CD14-positive monocyte (primary cell): ENCODE measurements at places on chromosomes 11 and 22. TPM values are rescaled to one million over a fixed set of nuclear protein-coding genes. Genes with fewer than 3 reads are reported as not detected.

- no peaks in the 10 kb centered on the region for H3K4me1 ChIP-seq
- DNase-seq, result no peak
- H3K27me3 ChIP-seq, result no peaks in the 10 kb centered on the region
- no peak overlapping the region for H3K27ac ChIP-seq
- no peak overlapping the region for H3K4me3 ChIP-seq
Measured at GRCh38 chr11:134742224-134742612, 330.2 kb upstream of the B3GAT1 start.

The NRIP3 gene
- 0.28 TPM for polyA plus RNA-seq

DNA sequence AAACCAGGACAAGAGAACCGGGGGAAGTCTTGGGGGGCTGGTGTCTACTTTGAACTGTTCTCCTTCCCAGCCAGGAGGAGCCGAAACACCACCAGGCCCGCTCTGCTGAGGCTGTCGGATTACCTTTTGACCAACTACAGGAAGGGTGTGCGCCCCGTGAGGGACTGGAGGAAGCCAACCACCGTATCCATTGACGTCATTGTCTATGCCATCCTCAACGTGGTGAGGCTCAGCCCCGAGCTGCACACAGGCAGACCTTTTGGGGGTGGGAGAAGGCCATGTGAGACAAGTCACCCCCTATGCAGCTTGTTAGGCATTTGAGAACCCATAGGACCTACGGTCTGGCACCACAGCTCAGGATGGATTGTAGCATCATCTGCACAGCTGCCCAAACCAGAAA, 2.8 kb downstream of the HTR3A start:
- H3K4me3 ChIP-seq, result no peak overlapping the region
- H3K4me1 ChIP-seq, result no peaks in the 10 kb centered on the region
- DNase-seq, result no peak
- H3K27me3 ChIP-seq, result no peaks in the 10 kb centered on the region

GRCh38 chr11:56271092-56271491, 2.9 kb upstream of the OR5T1 start:
- H3K27me3 ChIP-seq, result no peaks in the 10 kb centered on the region
- DNase-seq, result no peak
- H3K27ac ChIP-seq, result no peak overlapping the region
- H3K36me3 ChIP-seq, result no peaks in the 10 kb centered on the region
- H3K4me1 ChIP-seq, result no peaks in the 10 kb centered on the region
- no peak overlapping the region for H3K4me3 ChIP-seq

- no peak for DNase-seq
- peaks cover 20% of the 10 kb centered on the region for H3K4me1 ChIP-seq
- H3K4me3 ChIP-seq, result no peak overlapping the region
- H3K27me3 ChIP-seq, result no peaks in the 10 kb centered on the region
- no peaks in the 10 kb centered on the region for H3K36me3 ChIP-seq
Measured at GRCh38 chr11:123561431-123561800, 93.0 kb downstream of the SCN3B start.

DNA sequence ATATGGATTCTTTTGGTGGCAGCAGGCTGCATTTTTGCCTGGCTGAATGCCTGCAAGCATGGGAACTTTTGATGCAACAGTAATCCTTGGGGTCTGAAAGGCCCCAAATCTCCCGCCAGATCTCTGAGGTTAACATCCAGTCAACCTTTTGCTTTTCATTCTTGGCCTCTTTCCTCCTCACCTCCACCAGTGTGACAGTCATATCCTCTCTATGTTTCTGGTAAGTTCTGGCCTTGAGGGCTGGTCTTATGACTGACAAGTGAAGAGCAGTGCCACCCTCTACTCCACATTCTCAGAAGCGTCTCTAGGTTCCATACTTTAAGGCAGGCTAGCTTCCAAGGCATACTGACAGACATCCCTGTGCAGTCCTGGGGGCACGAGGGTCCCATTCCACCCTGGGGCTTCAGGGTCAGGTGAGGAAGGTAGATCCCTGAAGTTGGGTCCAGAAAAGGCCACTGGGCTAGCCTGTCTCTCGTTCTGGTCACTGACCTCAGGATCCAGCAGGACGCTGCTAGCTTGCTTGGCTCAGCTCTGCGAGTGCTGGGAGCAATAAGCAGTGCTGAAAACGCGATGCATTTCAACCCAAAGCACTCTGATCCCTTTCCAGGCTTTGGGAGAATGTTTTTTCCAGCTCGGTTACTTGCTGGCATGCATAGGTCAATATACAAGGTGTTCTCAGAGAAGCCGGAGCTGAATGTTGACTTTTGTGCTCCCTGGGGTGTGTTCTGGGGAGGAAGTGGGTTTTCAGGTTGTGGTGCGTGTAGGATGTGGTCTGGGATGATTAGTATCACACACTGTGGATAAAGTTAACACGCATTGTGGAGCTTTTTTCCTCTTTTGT, 75.2 kb downstream of the PTPRJ start:
- no peak for DNase-seq
- peak overlapping the region; percentile 26 for H3K4me3 ChIP-seq
- peaks cover 73% of the 10 kb centered on the region for H3K4me1 ChIP-seq
- no peaks in the 10 kb centered on the region for H3K36me3 ChIP-seq

DNA sequence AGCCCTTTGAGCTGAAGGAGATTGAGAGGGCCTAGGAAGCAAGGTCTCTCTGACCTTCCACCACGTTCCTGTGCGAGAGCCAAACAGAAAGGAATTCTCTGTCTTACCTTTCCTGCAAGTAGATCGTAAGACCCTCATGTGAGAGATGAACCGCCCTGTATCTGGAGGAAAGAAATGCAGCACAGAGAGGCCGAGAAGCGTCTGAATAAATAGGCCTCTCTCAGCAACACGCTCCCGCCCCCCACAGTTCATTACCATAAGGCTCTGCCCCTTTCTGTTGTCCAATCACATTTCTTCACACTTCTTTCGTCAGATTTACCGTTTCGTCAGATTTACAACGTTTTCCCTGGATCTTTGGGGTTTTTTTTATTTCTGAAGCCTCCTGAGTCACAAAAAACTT, 90.3 kb downstream of the BLID start:
- H3K27me3 ChIP-seq, result no peaks in the 10 kb centered on the region
- H3K4me1 ChIP-seq, result no peaks in the 10 kb centered on the region
- DNase-seq, result no peak
- H3K4me3 ChIP-seq, result no peak overlapping the region

DNA sequence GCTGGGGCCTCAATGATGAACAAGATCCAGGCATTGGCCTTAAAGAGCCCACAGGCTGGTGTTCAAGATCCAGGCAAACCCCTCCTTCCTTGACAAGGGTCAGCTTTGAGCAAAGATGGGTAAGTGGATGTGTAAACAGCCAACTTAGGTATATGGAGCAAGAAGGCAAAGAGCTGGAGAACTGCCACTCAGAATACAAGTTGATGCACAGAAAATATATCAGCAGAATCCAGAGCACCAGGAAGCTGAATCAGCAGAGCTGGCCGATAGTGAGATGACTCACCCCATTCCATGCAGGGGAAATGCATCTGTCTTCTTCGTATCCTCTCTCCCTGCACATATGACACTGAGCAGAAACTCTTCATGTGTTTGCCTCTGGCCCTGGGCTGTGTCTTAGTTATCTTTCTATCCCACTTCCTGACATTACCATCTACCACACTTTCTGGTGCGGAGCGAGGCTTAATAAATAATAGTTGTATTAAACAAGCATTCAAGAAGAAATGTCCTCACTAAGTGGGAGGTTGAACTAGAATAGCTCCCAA, 57.8 kb downstream of the ENDOD1 start:
- no peak overlapping the region for H3K27ac ChIP-seq
- H3K27me3 ChIP-seq, result no peaks in the 10 kb centered on the region
- peaks cover 18% of the 10 kb centered on the region for H3K4me1 ChIP-seq

GRCh38 chr11:77446911-77447629, 26.8 kb downstream of the PAK1 start:
- no peak overlapping the region for H3K27ac ChIP-seq
- no peak overlapping the region for H3K4me3 ChIP-seq
- H3K36me3 ChIP-seq, result no peaks in the 10 kb centered on the region

- no peak overlapping the region for H3K4me3 ChIP-seq
- H3K27me3 ChIP-seq, result no peaks in the 10 kb centered on the region
- no peak for DNase-seq
- H3K36me3 ChIP-seq, result no peaks in the 10 kb centered on the region
Measured at GRCh38 chr22:29096736-29097669, 24.2 kb downstream of the KREMEN1 start.

The MISFA gene
- not detected for polyA plus RNA-seq

DNA sequence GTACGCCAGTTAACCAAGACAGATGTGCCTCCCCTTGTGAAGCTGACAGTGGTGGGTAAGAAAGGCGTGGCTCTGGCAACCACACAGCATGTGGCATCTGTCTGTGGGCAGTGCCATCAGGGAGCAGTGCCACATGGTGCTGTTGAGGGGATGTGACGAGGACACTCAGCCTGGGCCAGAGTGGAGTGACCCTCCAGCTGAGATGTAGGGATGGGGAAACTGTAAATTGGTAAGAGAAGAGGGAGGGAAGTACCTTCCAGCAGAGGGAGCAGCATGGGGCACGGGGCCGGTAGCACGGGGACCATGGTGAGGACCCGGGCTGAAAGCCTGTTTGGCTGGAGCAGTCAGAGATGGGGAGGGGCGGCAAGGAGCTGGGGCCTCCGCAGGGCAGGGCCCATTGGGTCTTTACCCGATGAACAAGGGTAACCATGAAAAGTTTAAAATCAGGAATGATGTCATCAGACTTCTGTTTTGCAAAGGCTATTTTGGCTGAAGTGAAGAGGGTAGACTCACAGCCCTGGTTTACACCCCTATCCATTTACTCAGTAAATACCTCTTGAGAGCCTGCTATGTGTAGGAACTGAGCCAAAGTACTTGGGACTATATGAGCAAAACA, 10.4 kb downstream of the TMPRSS6 start:
- H3K27ac ChIP-seq, result no peak overlapping the region
- no peak for DNase-seq
- H3K36me3 ChIP-seq, result no peaks in the 10 kb centered on the region

DNA sequence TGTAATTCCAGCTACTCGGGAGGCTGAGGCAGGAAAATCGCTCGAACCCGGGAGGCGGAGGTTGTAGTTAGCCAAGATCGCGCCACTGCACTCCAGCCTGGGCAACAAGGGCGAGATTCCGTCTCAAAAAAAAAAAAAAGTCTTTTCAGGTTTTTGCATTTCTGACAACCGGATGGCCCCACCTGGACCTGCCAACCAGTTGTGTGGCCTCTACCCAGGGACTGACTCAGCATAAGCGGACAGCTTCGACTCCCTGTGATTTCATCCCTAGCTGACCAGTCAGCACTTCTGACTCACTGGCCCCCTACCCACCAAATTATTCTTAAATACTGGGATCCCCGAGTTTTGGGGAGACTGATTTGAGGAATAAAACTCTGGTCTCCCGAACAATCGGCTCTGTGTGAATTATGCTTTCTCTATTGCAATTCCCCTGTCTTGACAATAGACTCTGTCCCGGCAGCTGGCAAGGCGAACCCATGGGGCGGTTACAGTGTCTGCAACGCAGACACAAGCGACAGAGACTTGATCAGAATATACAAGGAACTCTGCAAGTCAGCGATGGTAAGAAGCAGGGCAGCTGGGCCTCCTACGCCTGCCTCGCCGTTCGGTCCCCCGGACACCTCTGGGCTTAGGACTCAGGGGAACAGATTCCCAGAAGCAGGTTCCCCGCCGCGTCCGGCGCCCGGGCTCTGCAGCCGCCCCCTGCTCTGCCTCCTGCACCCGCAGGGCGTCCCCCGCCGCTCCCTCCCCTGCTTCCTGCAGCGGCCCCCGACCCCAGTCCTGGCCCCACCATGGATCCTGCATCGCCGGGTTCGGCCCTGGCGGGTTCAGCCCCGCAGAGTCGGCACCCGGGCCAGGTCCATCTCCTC, 741 bp upstream of the TALDO1 start:
- no peak for DNase-seq
- H3K27ac ChIP-seq, result no peak overlapping the region
- H3K36me3 ChIP-seq, result no peaks in the 10 kb centered on the region
- no peaks in the 10 kb centered on the region for H3K27me3 ChIP-seq

The MAPK8IP1 gene
- not detected for polyA plus RNA-seq

DNA sequence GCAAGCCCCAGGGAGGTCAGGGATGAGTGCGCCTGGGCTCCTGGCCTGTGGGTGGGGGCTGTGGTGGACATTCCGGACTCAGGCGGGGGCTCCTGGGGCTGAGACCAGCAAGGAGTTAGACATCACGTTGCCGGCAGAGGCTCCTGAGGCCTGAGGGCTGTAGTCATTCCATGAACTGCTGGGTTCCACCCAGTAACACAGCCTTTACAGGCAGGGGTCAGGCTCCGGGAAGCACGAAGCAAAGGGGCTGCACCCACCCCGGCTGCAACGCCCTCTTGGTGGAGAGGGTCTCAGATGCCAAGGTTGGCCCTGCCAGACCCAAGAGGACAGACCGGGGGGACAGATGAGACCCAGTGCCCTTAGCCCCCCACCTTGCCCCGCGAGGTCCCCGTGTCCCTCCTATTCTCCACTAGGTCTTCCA, 9.0 kb downstream of the TNNT3 start:
- peaks cover 9% of the 10 kb centered on the region for H3K4me1 ChIP-seq
- H3K27me3 ChIP-seq, result peaks cover 4% of the 10 kb centered on the region
- H3K4me3 ChIP-seq, result no peak overlapping the region
- H3K36me3 ChIP-seq, result no peaks in the 10 kb centered on the region
- H3K27ac ChIP-seq, result no peak overlapping the region

DNA sequence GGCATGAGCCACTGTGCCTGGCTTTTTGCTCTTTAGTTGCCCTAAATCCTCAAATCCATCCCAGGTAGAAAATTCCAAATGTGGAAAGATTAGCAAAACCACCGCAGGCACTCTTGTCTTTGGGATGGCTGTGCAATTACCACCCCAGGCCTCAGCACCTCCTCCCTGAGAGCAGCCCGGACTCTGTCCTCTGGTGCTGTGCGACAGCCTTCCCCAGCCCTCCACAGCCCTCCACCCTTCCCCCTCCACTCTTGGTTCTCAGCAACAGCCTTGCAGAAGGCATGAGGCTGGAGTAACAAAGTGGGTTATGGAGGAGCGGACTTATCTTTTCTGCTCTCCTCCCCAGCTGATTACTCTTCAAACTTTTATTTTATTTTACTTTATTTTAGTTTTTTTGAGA, 44.7 kb upstream of the YWHAH start:
- no peak overlapping the region for H3K27ac ChIP-seq
- DNase-seq, result no peak
- H3K27me3 ChIP-seq, result no peaks in the 10 kb centered on the region
- H3K4me1 ChIP-seq, result no peaks in the 10 kb centered on the region
